ENCODE measurements at places on chromosomes 16 and 17. TPM values are rescaled to one million over a fixed set of nuclear protein-coding genes. Genes with fewer than 3 reads are reported as not detected.

- DNase-seq = no peak
Measured at GRCh38 chr17:55740511-55741355, 10.1 kb upstream of the PCTP start.

DNA sequence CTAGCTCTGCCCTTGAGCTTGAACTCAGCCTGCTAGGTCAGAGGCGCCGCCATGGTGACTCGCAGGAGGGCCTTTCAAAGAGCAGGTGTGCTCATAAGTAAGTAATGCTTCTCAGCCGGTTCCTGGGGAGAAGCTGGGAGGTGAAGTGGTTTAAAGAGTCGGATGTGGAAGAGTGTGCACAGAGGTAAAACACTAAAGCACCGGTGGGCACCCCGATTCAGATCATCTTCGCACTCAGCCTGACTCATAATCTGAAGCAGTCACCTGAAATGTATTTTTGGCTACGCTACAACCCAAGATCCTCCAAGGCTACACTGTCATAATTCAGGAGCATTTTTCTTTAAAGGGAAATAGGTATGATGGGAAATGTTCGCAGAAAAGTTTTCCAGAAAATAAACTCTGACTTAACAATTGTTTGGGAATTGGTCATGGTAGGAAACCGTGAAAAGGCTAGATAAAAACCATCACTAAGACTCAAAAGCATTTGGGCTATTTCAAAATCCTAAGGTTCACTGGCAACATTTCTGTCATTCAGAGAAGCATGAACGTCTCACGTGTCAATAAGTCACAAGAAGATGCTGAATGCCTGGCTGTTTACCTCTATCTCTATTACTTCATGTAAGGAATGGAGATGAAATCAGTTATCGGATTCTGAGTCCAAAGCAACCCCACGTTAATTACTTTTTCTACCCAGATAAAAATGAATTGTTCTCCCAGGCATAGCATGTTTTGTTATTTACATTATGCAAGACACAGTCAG lies 17.8 kb downstream of the CDH8 start:
- DNase-seq = no peak

DNA sequence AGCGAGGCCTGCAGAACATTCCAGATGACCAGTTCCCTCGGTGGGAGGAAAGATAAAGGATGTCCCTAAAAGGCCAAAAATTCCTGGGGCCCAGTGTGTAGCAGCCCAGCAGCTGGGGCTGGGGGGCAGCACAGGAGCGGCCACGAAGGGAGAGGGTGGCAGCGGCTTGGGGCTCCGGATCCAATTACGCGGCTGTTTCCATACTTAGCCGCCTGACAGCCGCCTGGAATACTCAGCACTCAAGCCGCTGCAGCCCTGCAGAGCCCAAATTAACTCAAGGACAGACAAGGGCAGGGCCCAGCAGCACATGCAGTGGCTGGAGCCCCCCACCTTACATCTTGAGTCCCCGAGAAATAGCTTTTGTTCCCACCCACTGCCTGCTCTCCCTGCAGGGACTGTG lies 1.3 kb downstream of the SRL start:
- DNase-seq = no peak

- no peak for DNase-seq
Measured at GRCh38 chr16:8107296-8107695, 483.0 kb downstream of the TMEM114 start.

DNA sequence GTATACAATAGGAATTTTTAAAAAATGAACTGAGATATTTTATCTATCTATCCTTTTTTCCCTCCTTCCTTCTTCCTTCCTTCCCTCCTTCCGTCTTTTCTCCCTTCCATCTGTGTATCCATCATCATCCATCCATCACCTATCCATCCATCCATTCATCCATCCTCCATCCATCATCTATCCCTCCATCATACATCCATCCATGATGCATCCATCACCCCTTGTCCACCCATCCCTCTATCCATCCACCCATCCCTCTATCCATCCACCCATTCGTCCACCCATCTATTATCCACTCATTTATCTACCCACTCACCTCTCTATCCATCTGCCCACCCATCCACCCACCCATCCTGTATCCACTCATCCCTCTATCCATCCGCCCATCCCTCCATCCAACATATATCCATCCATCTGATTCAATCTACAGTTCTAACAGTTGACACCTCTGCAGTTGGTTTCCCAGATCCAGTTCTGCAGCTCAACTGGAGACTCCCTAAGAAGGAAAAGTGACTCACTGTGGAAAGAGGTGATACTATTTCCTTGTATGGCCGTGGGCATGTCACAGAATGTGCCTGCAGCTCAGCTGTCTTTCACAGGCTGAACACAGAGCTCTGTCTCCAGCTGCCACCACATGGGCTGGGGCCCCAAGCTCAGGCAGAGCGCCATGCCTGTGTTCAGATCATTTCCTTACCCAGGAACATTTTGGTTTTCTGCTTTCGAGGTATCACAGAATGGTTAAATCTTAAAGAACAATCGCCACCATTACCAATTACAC lies 130.8 kb downstream of the XYLT1 start:
- DNase-seq = no peak

The ANKRD40CL gene
- not detected for total RNA-seq

GRCh38 chr17:27466743-27467375 lies 10.6 kb downstream of the KSR1 start:
- peak; percentile 64 for DNase-seq

- DNase-seq = no peak
Measured at GRCh38 chr17:77778636-77779489, 179.6 kb upstream of the TNRC6C start.
